ENCODE measurements at places on chromosomes 2 and 18.

GRCh38 chr2:215362562-215362904 lies 50.7 kb downstream of the ATIC start:
- DNase-seq, result no peak

DNA sequence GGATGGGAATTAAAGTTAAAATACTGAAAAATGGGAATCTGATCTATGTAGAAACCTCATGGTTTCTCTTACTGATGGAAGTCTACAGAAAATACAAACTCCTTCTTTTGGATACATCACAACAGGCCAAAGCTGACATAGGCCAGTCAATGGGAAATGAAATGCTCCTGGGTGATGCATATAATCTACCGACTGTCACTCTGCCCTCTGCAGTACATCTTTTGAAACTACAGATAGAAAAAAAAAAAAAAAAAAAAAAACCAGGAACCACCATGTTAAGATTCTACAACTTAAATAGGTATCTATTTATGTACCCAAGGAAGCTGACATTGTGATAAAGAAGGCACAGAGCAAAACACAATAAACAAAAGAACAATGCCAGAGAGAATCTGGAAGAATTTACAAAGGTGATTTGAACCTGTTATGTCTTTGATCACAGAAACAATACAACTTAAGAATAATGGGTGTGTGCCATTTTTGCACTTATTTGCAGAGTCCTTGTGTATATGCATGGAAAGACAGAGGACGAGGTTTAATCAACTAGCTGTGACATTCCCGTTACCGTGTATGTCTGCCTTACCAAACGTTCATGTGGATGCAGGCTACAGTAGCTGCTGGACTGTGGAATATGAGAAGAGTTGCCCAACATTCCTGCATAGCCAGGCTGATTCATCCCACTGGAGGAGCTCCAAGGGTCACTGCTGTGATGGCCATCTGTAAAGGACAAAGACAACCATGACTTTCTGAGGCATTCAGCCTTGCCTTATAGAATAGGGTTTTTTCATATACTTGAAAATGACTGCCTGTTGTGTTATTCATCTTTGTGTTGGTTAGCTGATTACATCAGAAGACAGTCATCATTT lies 312.7 kb downstream of the TCF4 start:
- no peak for DNase-seq

DNA sequence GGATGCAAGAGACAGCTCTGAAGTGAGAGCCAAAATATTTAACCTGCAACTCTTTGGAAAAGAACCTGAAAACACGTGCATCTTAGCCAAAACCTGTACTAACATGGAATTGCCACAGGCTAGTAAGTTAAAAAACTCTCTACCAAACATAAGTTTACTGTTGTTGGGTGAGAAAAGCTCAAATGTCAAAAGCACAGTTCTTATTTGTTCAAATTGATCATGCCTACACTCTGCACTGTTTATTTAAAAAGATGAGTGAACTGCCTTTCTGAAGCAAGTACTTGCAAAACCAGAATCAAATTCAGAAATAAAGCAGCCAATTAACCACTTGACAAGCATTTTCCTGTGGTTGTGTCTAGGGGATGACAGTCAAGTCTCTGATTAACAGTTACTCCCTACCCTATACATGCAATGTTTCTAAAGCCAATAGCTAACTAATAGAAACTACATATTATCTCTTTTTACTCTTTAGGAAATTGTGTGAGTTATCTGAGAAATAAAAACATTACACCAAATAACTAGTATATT lies 5.6 kb downstream of the IKZF2 start:
- DNase-seq, result no peak

DNA sequence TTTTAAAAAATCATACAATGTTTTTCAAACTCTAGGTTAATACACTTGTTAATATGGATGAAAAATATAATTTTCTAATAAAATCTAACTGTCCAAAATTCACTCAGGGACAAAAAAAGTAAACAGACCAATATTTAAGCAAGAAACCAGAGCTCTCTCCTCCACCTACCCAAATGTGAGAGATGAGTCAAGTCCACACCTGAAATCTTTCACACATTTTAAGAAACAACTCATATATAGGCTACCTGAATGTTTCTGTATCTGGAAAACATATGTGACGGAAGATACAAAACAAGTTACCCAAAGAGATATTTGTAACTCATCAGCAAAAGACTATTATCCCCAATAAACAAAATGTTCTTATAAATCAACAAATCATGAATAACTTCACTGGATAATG lies 20.2 kb downstream of the ZNF516 start:
- no peak for DNase-seq

- no peak for DNase-seq
Observed at GRCh38 chr2:219433666-219434467, 776 bp upstream of the SPEG start.

GRCh38 chr2:210198326-210198725 lies 26.9 kb downstream of the ACADL start:
- no peak for DNase-seq

DNA sequence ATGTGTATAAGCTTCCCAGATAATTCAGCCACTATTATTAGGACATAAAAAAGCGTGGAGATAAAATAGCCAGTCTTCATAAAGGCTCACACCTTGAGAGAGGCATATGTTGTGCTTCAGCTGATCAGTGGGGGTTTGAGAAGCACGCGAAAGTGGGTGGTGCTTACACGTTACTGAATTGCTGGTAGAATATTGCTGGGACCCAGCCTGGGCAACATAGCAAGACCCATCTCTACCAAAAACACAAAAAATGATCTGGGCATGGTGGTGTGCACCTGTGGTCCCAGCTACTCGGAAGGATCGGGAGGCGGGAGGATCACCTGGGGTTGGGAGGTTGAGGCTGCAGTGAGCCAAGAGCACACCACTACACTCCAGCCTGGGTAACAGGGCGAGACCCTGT lies 74.9 kb upstream of the MBOAT2 start:
- DNase-seq, result no peak

DNA sequence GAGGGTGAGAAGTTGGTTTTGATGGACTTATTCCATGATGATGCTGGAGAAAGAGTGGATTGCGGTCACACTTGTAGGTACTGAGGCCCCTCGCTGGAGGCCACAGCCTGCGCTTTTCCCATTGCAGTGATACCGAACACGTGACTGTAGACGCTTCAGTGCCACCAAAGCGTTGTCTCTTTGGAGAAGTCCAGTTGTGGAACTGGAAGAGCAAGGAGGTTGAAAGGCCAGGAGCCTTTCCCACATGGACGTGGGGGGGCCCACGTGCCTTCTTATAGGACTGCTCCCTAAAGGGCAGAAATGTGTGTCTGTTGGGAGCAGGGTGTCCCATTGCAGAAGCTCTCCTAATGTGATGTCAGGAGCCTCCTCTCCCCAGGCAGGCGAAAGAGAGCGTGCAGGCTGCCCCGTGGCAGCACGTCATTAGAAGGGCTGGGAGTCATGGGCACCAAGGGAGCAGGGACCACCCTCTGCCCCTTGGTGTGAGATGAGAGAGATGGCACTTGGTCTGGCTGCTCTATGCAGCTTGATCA lies 31.5 kb downstream of the LPIN1 start:
- DNase-seq, result no peak

DNA sequence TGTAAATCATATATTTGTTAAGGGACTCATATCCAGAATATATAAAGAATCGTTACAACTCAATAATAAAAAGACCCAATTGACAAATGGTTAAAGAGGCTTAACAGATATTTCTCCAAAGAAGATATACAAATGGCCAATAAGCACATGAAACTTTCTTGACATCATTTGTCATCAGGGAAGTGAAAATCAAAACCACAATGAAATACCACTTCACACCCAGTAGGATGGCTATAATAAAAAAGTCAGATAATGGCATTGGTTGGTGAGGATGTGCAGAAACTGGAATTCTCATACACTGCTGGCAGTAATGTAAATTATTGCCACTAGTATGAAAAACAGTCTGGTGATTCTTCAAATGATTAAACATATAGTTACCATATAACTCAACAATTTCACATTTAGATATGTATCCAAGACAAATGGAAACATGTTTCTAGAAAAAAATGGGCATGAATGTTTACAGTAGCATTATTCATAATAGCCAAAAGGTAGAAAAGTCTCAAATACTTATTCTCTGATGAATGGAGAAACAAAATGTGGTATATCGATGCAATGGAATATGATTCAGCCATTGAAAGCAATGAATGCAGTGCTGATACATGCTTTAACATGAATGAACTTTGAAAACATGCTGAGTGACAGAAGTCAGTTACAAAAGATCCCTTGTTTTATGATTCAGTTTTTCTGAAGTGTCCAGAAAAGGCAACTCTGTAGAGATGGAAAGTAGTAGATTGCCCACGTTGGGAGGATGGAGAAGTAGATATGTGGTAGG lies 304.6 kb upstream of the ZEB2 start:
- no peak for DNase-seq

- no peak for DNase-seq
Observed at GRCh38 chr2:10169053-10169578, 46.6 kb downstream of the RRM2 start.

- DNase-seq, result no peak
Observed at GRCh38 chr2:28729698-28730097, 21.9 kb upstream of the PPP1CB start.

GRCh38 chr18:23887493-23887892 lies 127.1 kb upstream of the TTC39C start:
- no peak for DNase-seq

GRCh38 chr2:189287982-189288521 lies 108.5 kb upstream of the COL5A2 start:
- no peak for DNase-seq

DNA sequence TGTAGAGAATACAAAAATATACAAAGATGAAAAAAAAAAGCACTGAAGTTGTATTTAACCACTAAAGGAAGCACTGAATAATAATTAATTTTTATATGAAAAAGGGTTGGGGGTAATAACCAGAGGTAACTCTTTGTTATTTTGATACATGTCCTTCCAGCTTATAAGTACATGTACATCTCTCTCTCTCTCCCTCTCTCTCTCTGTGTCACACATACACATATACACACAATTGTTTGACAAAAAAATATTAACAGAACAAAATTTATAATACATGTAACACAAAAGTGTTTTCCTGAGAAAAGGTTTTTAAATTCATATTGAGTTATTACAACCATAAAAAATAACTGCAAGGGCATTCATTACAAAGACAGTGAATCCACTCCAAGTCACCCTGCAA lies 4.6 kb downstream of the WIPF1 start:
- no peak for DNase-seq

- DNase-seq, result no peak
Observed at GRCh38 chr18:46051731-46052461, 20.2 kb downstream of the PSTPIP2 start.

GRCh38 chr2:240233885-240234502 lies 93.5 kb upstream of the OTOS start:
- no peak for DNase-seq

DNA sequence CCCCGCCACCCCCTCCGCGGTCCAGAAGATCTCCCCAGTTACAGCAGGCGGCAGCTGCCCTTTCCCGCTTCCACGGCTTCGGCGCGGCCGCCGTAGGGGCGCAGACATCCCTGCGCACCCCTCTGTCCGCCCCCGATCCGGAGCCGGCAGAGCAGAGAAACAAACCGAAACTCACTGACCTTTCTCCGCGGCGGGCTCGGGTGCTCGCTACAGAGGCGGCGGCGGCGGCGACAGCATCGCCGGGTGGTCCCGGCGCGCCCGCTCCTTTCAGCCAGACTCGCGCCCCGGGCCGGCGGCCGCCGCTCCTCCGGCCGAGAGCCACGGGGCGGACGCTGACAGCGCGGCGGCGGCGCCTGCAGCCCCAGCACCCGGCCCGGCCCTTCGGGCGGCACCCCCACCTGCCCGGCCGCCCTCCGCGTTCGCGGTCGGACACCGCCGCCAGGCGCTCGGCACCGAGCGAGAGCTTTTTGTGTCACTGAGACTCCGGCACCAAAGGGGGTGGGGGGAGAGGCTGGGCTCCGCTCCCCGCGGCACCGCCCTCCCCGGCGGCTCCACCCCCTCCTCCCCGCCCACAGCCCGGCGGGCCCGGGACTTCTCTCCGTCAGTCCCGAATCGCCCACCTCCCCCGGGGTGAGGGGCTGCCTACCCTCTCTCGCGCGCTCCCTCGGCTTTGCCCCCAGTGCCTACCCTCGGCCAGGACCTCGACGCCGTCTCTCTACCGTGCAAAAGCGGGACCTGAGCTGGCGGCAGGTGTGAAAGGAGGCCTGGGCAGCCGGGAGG lies 1.4 kb upstream of the RNF152 start:
- peak; percentile 47 for DNase-seq

DNA sequence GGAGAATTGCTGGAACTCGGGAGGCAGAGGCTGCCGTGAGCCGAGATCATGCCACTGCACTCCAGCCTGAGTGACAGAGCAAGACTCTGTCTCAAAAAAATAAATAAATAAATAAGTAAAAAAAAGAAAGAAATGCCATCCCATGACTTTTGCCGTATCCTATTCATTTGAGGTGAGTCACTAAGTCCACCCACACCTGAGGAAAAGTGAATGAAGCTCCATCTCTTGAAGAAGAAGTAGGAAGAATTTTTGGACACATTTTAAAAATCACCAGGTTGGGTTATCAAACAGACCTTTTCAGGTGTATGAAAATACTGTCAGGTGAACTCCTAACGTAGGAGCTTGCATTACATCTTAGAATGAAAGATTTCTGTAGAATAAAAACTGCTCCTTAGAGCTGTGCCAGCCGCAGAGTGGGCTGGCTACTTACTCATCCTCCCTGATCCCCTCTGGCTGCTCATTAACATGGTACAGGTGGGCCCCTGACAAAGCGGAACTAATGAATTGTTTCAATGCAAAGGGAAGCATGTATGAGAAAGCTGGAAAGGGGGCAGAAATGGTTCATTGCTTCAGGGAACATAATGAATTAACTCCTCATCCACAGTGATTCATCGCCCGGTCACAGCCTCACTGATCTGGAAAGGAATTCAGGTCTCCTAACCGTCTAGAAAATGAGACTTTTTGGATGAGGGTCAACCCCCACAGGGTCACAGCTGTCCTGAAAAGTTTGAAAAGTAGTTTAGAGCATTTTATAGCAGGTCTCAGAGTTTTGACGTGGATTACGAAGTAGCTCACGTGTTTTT lies 191.4 kb downstream of the SPP2 start:
- DNase-seq, result no peak

DNA sequence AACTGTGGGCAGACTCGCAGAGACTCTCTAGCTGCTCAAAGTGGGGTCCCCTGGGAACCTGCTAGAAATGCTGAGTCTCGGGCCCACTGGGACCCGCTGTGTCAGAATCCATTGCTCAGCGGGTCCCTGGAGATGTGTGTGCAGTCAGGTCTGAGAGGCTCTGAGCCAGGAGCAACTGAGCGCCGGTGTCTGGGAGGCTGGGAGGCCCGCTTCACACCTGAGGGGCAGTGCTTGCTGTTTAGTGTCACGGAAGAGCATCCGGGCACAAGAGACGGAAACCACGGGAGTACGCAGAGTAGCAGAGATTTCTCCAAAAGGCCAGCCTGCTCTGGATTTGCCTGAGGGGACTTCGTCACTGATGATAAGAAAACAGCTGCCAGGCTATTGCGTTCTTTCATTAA lies 70.1 kb downstream of the EDAR start:
- DNase-seq, result no peak

Measured in stimulated activated CD8-positive, alpha-beta memory T cell treated with anti-CD3 and anti-CD28 coated beads, Interleukin-4, amount 100 ng/mL, for 1 hour (primary cell).